Inflammatory macrophage treated with lipopolysaccharide for 4 hours (primary cell): ENCODE measurements at places on chromosomes 12 and 14.

- DNase-seq, result no peak
These were observed 53.5 kb downstream of the ADGRD1 start for GRCh38 chr12:131007031-131007739.

GRCh38 chr14:67056684-67057083 lies 132.6 kb upstream of the GARIN2 start:
- DNase-seq, result no peak

DNA sequence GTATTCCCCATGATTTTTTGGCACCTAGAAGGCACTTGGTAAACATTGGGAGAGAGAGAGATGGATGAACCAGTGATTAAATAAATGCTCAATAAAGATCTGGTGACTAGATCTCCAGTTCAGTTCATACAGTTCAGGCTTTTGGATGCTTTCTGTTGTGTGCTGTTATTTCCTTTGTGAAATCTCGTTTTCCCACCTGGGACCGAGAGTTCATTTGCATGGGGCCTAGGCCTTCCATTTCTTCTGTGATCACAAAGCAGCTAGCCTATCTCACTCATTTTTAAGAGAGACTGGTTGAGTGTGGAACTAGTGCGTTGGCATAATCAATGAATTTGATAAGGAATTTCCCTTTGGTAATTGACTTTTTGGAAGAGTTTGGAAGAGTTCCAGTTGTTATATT lies 104.0 kb downstream of the VRK1 start:
- DNase-seq, result no peak

GRCh38 chr12:126747530-126748149 lies 1519.3 kb upstream of the TMEM132C start:
- DNase-seq, result peak; percentile 11

- peak; percentile 56 for DNase-seq
These were observed 753 bp downstream of the CSRNP2 start for GRCh38 chr12:51082561-51083125.

GRCh38 chr14:74400919-74401503 lies 25.0 kb downstream of the SYNDIG1L start:
- no peak for DNase-seq
